ENCODE measurements at places on chromosomes 7 and 10.

DNA sequence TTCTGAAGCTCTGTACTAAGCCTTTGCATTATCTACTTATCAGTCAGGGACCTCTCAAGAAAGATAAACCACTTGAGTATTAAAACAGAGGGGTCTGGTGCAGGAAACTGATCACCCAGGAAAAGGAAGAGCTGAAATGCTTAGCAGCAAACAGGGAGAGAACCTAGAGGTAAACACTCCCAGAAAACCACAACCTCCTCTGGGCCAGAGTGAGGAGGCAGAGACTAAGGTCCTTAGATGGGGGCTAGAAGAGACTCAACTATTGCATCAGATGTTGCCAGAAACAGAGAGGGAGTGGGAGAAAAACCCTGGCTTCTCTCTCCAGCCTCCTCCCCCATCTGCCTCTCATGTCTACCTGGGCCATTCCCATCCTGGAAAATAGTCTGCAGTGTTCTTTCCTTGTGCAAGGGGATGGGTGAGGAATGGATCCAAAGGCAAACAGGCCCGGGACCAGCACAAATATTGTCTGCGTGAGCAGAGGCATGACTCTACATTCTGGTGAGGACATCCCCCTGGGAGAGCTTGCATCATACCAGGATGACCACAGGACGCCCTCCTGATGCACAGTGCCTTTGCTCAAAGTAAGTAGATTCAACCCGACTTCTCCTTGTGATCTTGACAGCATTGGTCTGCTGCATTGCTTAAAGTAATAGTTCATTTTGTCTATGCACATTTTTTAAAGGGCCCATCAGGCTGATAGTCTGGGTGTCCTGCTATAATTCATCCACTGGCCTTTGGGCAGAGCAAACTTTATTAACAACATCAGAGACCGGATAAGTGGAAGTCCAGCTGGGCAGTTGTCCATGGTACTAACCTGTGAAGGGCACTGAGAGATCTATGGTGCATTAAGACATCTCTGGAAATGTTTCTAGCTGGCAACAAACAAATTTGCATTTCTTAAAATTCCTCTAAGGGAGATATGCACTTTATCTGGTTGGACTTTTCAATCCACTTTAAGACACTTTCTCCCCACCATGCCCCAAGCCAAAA, 22.4 kb upstream of the ODAD2 start:
- DNase-seq: no peak

DNA sequence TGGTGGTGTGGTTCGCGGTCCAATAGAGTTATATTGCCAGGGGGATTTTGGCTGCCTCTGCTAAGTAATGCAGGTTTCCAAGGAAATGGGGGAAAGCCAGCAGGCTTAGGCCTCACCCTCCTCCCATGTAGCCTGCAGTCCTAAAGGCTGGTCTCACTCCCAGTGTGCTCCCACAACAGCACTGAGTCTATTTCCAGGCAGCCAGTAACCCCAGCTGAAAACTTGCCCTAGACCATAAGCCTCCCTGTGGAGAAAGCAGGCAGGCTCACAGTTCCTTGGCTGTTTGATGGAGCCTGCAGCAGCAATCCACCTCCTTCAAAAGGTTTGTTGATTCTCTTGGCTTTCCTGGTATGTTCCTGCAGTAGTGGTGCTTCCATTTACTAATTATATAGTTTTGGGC, 220.0 kb upstream of the ZNF804B start:
- no peak for DNase-seq

GRCh38 chr7:155590215-155591018, 44.1 kb upstream of the CNPY1 start:
- DNase-seq: no peak

DNA sequence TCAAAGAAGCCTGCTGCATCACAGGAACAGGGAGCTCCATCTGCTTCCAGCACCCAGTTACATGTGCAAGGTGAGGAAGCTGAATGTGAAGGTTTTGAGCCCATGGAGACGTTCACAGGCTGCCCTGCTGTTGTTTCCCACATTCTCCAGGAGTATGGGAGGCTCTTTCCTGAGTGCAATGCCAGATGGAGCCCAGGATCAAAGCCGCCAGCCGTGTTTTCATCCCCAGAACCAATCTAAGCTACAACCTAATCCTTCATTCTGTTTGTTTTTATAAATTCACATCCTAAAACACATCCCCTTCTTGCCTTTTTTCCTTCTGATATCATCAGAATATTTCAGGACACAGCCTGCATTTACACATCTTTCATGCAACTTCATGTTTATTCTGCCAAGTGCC, 98.9 kb upstream of the PRR15 start:
- no peak for DNase-seq

GRCh38 chr10:97703398-97704067, 10.0 kb upstream of the MARVELD1 start:
- no peak for DNase-seq

- DNase-seq: no peak
These were observed 42.0 kb upstream of the GGCT start for GRCh38 chr7:30546596-30546995.

DNA sequence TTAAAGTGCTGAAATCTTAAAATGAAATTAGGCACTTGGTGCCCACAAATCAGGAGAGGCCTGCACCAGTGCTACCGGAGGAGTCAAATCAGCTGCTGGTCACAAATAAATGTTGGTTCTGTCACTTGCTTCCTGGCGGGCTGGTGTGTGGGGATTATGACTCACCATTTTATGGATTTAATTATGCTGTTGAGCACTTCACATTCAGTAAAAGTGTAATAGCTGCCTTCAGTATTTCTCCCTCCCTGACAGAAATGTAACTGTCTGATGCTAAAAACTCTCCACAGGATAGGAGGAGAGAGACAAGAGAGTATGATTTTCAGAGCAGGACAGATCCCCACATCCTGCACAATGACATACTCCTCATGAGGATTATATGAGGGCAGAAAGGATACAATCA, 186.0 kb downstream of the JAZF1 start:
- no peak for DNase-seq

DNA sequence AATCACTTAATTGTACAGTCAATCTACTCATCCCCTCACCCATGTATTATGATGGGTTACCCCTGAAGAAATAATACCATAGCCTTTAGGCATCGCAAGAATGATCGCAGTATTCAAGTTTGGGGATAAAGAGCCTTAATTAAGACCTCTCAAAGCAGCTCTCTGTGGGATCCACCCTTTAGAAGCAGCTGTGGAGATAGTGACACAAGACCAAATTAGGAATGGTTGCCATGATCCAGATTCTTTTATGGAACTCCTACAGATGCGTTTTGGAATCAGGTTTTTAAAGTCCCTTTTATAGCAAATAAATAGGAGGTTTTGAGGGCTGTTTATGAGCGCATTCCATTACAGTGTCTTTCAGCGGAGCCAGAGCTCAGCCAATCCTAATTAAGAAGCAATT, 12.2 kb downstream of the TES start:
- DNase-seq: no peak

GRCh38 chr10:508726-509125, 180.7 kb downstream of the DIP2C start:
- no peak for DNase-seq

- no peak for DNase-seq
These were observed 14.4 kb downstream of the PDIA4 start for GRCh38 chr7:149013876-149014275.

DNA sequence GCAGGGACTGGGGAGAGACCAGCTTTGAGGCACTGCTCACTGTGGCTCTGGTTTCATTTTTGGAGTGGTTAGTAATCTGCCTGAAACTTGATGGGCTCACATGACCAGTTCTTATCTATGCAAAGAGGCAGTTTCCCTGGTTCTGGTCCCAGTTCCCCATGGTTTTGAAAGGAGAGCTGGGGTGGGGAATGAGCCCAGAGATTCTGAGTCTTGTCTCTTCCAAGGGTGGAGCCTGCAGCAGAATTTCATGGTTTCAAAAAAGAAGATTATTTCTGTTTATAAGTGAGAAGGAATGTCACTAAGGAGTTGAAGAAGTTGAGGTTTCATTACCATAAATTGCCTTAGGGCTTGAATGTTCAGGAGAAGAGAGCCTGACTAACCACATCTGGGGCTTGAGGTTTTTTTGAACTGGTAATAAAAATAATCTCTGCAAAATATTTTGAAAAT, 190.2 kb upstream of the HABP2 start:
- DNase-seq: no peak

GRCh38 chr7:109842386-109842785, 1248.5 kb upstream of the LRRN3 start:
- DNase-seq: no peak

GRCh38 chr10:11631890-11632587, 20.6 kb upstream of the USP6NL start:
- no peak for DNase-seq

DNA sequence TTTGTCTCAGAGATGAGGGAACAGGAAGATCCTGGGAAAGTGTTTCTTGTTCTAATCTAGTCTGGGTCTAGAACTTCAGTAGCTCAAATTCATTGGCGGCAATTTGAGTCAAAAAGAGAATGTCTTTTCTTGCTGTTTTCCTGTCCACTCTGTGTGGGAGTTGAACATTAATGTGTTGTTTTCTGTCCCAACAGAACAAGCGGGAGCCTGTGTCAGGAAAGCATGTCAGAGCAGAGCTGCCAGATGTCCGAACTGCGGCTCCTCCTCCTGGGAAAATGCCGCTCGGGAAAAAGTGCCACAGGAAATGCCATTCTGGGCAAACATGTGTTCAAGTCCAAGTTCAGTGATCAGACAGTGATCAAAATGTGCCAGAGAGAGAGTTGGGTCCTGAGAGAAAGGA, 16.0 kb downstream of the GIMAP8 start:
- DNase-seq: no peak

DNA sequence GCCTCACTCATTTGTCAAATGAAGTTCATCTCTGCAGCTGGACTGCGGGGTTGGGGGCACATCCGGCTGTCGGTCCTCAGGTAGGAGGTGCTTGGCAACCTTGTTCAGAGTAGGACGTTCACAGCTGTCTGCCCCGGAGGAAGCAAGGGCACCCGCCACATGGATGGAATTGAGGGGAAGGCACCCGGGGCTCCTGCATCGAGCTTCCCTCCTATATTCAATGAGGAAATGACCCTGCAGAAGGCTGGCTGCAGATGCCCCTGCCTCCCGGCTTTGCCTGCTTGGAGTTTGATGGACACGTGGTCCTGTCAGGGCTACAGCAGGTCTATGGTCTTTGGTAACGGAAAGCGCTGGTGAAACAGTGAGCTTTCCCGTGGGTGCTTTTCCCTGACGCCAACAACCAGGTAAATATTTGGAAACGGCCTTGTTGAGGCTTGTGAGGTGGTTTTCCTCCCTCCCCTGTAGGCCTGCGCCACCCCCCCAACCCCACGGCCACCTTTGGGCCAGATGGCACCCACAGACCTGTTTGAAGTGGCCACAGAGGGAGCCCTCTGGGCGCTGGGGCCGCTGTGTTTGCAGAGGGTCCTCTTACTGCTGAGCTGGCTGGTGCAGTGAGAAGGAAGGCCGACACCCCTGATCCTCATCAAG, 32.9 kb downstream of the HTRA1 start:
- DNase-seq: no peak

DNA sequence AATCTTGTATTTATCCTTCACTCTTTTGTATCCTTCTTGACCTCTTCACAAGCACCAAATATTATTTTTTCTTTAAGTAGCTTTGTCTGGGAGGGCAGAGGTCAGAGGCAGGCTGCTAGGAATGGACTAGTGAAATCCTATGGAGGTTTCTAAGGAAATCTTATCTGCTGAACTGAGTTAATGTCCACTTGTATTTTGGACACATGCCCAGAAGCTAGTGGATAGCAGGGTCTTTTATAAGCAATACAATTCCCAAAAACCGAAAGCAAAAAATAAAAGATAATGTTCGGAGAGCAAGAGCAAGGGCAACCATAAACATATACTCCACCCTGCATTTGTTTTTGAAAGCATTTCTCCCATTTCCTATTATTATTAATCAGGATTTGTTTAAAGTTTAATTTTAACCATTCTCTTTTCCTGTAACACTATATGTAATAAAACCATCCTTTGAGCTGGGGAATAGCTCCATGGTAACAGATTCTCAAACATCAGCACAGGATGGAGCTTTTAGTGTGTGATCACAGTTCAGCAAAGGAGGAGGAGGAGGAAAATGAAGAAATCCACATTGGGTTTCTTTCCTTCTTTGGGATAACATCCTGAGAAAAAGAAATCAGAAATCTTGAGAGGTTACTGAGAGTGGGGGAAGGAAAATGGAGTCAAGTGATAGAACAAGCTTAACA, 328.2 kb upstream of the LRRN3 start:
- DNase-seq: no peak

DNA sequence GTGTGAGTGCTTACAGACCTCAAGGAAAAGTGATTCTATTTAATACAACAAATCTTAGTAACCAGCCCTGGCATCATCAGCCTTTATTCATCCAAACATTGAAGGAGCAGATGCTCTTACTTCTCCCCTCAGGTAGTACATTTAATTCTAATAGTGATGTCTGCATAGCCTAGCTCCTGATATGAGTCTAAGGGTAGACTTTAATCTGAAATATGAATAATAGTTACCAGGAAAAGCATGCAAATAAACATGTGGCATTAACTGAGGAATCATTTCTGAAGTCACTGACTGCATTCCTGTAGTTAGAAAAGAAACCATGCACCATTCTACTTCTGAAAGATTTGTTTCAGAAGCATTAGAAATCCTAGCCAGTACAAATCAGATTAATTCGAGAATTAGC, 25.7 kb upstream of the LMBR1 start:
- DNase-seq: no peak

GRCh38 chr7:103914147-103914899, 75.1 kb downstream of the RELN start:
- DNase-seq: no peak

DNA sequence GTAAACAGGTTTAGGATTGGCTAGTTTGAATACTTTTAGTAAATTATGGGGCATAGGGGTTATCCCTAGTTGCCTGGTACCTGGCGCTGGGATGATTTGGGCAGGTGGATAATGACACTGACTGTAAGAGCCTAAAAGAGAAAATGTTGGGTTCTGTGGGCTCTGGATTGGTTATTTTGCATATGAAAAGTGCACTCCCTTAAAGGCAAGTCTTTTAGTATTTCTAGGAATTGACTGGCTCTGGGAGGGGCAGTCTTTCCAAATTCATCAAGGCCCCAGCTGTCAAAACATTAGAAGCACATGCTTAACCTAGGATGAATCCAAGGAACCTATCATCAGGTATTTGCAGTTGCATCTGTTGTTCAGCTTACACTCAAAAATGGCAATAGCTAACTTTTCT, 454.6 kb upstream of the SORCS1 start:
- DNase-seq: no peak

GRCh38 chr7:47550788-47551470, 31.0 kb downstream of the TNS3 start:
- DNase-seq: no peak

- no peak for DNase-seq
These were observed 144.9 kb downstream of the ELAPOR2 start for GRCh38 chr7:86914551-86914950.

- DNase-seq: no peak
These were observed 625.4 kb upstream of the POM121L12 start for GRCh38 chr7:52410032-52410431.

Measured in activated naive CD4-positive, alpha-beta T cell (primary cell).